ENCODE measurements at places on chromosomes 6 and 20.

DNA sequence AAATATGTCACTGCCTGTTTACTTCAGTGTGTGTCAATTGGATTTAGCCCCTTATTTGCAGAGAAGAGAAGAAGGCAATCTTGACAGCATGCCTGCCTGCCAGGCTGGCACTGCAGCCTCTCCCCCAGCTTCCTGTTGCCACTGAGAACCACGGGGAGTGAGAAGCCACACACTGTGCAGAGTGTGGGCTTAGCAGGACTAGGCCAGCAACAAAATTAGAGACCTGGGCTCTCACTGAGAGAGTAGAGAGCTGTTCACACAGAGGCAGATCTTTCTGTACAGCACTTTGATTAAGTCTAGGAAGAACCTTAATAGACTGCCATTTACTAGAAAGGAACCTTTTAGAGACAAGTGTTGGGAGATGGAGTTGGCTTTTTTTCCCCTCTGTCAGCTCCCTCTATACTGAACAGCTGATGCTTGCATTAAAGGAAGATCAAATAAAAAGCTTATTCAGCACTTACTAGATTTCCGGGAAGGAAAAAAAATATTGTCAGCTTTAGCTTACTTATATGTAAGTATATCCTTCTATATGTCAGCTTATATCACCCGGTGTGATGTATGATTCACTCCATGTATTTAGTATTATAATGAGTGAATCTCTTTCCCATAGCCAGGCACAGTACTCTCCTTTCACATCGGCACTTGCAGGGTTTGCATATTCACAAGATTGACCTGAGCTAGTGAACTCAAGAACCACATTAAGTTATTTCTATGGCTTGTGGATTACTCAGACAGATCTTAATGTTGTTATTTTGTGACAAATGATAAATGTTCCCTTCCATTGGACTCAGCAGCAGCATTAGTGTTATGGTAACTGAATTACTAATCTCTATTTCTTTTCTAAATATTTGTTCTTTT, 851.0 kb upstream of the EPHA7 start:
- no peak overlapping the region for H3K4me3 ChIP-seq
- H3K4me1 ChIP-seq, result peaks cover 5% of the 10 kb centered on the region
- no peak for DNase-seq
- H3K36me3 ChIP-seq, result no peaks in the 10 kb centered on the region
- H3K27ac ChIP-seq, result no peak overlapping the region

DNA sequence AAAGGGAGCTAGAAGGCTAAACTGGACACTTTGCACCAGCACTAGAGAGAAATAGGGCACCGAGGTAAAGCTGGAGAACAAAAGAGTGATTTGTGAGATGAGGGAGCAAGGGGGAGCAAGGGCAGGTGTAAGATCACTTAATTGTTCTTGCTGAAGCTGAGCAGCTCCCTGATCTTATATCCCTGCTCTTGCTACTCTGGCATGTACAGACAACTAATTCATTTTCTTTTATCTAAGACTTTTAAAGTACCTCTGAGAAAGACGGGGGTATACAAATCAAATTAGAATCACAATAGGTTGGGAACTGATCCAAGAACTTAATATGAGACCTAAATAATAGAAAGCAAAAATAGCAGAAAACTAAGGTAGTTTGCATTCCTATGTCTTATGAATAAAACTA, 381.7 kb upstream of the POU3F2 start:
- no peak for DNase-seq
- no peak overlapping the region for H3K27ac ChIP-seq
- H3K36me3 ChIP-seq, result no peaks in the 10 kb centered on the region
- no peak overlapping the region for H3K4me3 ChIP-seq

DNA sequence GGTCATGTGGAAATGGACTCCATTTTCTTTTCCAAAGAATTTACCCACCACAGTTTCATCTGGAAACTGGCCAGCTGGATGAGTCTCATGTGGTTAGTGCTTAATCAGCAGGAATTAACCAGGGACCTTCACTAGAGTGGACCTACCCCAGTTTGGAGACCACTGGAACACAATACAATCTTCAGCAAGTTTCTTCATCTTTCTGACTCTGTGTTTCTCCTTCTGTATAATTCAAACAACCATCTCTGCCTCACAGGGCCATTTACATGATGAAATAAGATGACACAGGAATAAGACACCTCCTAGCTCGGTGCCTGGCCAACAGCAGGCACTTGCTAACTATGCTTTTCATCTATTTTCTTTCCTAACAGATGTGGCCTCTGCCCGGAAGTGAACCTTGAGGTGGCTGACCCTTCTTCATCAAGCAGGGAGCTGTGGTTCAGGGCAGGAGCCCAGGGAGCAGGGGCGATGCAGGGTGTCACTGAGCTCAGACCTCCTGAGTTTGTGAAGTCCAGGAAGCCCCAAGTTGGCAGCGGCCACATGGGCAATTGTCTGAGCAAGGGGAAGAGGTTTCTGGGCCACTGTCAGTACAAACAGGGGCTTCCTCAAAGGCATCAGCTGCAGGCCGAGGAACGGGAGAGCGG, 98.8 kb downstream of the SOD2 start:
- H3K36me3 ChIP-seq, result no peaks in the 10 kb centered on the region
- H3K27me3 ChIP-seq, result no peaks in the 10 kb centered on the region
- DNase-seq, result no peak
- no peak overlapping the region for H3K4me3 ChIP-seq
- no peak overlapping the region for H3K27ac ChIP-seq
- H3K4me1 ChIP-seq, result peaks cover 6% of the 10 kb centered on the region

DNA sequence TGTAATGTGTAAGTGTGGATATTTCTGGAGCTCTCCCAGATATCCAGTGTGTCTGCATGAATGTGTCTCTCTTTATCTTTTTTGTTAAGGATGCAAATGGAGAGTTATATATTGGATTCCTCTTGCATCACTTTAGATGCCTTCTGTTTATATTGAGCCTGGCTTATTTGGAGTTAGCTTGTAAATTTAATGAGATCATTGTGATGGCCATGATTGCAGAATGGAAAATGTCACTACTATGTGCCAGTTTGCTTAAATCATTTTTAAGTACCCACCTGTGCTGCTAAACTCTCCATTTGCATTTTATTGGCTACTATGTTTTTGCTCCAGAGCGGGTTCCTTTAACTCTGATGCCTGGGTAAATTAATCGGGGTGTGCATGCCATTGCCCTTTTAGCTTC, 334.8 kb downstream of the UTRN start:
- H3K27me3 ChIP-seq, result no peaks in the 10 kb centered on the region
- no peaks in the 10 kb centered on the region for H3K36me3 ChIP-seq
- no peaks in the 10 kb centered on the region for H3K4me1 ChIP-seq
- DNase-seq, result no peak
- no peak overlapping the region for H3K4me3 ChIP-seq
- no peak overlapping the region for H3K27ac ChIP-seq

DNA sequence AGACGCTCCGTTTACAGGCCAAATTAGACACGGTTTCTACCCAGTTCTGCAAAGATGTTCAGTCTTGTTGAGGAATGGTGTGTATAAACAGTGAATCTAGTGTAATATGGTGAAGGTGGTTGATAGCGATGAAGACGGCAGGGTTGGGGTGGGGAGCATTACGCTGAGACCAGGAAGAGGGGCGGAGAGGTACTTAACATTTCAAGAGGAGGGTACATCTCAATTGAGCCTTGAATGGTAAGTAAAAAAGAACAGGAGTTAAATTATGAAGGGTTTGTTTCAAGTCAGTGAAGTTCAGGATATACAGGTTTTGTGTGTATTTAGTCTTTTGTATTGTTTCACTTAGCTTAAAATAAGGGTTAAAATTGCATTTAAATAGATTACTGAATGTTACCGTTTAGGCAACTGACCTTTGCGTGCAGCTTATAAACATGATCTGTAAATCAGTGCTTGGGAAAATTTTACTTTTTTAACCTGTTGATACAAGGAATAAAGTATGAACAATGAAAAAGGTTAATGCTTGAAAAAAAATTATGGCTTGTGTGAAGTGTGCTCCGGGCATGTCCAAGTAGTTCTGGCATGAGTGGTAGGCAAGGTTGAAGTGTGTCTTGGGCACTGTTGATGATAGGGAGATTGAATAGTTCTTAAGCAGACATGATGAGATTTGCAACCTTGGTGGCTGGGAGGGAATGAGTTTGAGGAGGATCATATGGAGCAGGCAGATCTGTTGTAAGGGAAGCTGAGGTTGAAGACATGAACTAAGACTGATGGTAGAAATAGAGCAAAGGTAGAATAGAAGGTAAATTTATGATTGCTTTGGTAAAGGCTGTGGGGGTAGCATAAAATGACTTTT, 842 bp downstream of the POLR1C start:
- no peak for DNase-seq
- peak overlapping the region; percentile 89 for H3K4me3 ChIP-seq
- peaks cover 51% of the 10 kb centered on the region for H3K36me3 ChIP-seq
- no peak overlapping the region for H3K27ac ChIP-seq

GRCh38 chr6:87724983-87725811, 23.2 kb upstream of the AKIRIN2 start:
- peaks cover 6% of the 10 kb centered on the region for H3K4me1 ChIP-seq
- no peak overlapping the region for H3K27ac ChIP-seq
- no peak overlapping the region for H3K4me3 ChIP-seq
- no peaks in the 10 kb centered on the region for H3K36me3 ChIP-seq

DNA sequence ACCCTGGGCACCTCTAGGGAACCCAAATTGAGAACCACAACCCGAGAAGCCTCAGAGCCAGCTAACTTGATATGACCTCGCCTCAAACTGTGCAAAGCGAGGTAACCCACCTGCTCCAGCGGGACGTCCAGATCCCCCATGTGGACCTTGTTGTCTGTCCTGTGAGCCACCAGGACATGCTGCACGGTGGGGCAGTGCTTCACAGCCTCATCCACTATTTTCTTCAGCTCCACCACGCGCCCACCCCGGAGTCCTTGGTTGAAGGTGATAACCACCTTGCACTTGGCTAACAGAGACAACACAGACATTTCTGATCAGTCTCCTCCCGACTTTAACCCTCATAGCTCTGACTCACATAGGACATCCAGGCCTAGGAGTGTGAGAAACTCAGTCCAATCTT, 30.8 kb upstream of the APMAP start:
- no peaks in the 10 kb centered on the region for H3K4me1 ChIP-seq
- H3K4me3 ChIP-seq, result no peak overlapping the region
- no peaks in the 10 kb centered on the region for H3K36me3 ChIP-seq
- no peak for DNase-seq
- no peak overlapping the region for H3K27ac ChIP-seq
- no peaks in the 10 kb centered on the region for H3K27me3 ChIP-seq

DNA sequence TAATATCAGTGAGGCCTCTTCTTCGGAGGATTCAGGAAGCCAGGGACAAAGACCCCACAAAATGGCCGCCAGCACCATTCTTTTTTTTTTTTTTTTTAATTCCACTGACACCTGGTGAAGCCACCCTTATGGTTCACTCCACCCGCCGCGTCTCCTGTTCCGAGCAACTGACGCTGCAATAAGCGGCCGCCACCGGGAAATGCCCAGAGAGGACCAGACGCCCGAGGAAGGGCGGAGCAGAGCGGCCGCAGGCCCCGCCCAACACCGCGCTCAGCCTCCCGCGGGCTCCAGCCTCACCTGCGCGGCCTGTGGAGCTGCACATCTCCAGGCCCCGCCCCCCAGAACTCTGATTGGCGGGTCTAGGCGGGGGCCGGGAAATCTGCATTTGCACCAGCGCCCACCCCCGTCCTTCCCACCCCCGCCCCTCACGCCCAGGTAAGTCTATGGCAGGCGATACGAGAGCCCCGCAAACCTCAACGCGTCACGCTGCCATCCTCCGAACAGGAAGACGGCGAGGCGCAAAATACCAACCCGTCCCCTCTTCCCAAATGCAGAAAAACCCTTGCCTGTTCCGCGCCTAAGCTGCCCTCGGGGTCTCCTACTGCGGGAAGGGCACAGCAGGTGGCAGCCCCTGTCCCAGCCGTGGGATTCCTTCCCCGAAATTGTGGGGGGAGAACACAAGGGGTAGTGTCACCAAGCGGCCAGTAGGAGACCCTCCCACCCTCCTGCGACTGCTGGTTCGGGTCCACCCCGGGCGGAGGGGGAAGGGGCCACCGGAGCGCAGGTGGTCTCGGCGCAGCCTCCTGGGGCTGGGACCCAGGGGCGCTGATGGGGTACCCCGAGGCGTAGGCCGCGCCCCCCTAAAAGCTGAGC, 960 bp downstream of the ATP9A start:
- H3K27me3 ChIP-seq, result peaks cover 3% of the 10 kb centered on the region
- no peaks in the 10 kb centered on the region for H3K36me3 ChIP-seq

- H3K36me3 ChIP-seq, result no peaks in the 10 kb centered on the region
- no peak for DNase-seq
- no peak overlapping the region for H3K27ac ChIP-seq
- no peak overlapping the region for H3K4me3 ChIP-seq
- H3K27me3 ChIP-seq, result no peaks in the 10 kb centered on the region
- H3K4me1 ChIP-seq, result peaks cover 26% of the 10 kb centered on the region
Measured at GRCh38 chr6:158797331-158798310, 21.5 kb downstream of the EZR start.

- H3K36me3 ChIP-seq, result no peaks in the 10 kb centered on the region
- H3K27me3 ChIP-seq, result peaks cover 5% of the 10 kb centered on the region
- H3K27ac ChIP-seq, result no peak overlapping the region
- DNase-seq, result no peak
Measured at GRCh38 chr20:35597186-35597585, 18.4 kb upstream of the SPAG4 start.

DNA sequence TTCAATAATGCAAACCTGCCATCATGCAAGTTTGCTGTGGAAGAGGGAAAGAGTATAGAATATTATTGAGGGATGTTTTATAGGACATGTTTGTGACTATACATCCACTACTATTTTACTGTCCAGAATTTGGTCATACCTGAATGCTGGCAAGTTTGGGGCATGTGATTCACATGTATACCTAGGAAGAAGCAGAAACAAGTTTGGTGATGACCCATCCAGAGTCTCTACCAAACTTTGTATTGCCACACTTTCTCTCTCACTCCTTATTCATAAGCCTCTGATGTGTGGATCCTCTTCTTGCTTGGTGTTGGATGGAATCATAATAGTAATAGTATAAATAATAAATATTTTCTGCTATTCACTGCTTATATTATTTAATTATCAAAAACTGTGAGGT, 108.5 kb upstream of the FLRT3 start:
- no peak overlapping the region for H3K27ac ChIP-seq
- no peaks in the 10 kb centered on the region for H3K4me1 ChIP-seq
- H3K36me3 ChIP-seq, result no peaks in the 10 kb centered on the region
- no peak overlapping the region for H3K4me3 ChIP-seq
- H3K27me3 ChIP-seq, result no peaks in the 10 kb centered on the region

- no peak overlapping the region for H3K27ac ChIP-seq
- peaks cover 5% of the 10 kb centered on the region for H3K27me3 ChIP-seq
- no peak for DNase-seq
- no peak overlapping the region for H3K4me3 ChIP-seq
Measured at GRCh38 chr6:16243055-16243454, 4.7 kb downstream of the GMPR start.

GRCh38 chr6:105382496-105382895, 20.4 kb downstream of the PREP start:
- no peak for DNase-seq
- H3K4me3 ChIP-seq, result no peak overlapping the region
- no peaks in the 10 kb centered on the region for H3K4me1 ChIP-seq
- H3K27ac ChIP-seq, result no peak overlapping the region
- H3K36me3 ChIP-seq, result no peaks in the 10 kb centered on the region
- H3K27me3 ChIP-seq, result no peaks in the 10 kb centered on the region

DNA sequence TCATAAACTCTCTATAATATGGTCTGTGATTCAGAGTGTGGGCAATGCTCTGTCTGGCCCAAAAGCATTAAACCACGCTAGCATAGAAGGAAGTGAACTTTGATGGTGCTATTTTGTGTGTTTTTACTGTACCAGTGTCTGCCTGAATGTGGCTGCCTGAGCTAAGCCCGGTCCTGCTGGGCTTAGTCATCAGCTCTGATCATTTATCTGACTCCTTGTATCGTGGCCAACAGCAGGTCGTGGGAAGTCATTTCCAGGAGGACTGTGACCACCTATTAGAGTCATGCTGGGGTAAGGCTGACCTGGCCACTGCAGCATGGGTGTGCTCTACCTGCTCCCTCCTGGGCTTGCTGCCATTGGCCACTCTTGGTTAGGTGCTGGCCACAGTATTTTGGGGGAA, 239.1 kb upstream of the CEP162 start:
- DNase-seq, result no peak
- H3K4me3 ChIP-seq, result no peak overlapping the region
- H3K27me3 ChIP-seq, result no peaks in the 10 kb centered on the region

All from neuronal stem cell (in vitro differentiated cells).